ENCODE measurements at places on chromosomes 6 and 20. TPM values are rescaled to one million over a fixed set of nuclear protein-coding genes. Genes with fewer than 3 reads are reported as not detected.

- no peak for DNase-seq
Measured at GRCh38 chr6:74320715-74321114, 624.7 kb downstream of the CD109 start.

GRCh38 chr20:23123886-23124285 lies 37.8 kb upstream of the CD93 start:
- no peak for DNase-seq

DNA sequence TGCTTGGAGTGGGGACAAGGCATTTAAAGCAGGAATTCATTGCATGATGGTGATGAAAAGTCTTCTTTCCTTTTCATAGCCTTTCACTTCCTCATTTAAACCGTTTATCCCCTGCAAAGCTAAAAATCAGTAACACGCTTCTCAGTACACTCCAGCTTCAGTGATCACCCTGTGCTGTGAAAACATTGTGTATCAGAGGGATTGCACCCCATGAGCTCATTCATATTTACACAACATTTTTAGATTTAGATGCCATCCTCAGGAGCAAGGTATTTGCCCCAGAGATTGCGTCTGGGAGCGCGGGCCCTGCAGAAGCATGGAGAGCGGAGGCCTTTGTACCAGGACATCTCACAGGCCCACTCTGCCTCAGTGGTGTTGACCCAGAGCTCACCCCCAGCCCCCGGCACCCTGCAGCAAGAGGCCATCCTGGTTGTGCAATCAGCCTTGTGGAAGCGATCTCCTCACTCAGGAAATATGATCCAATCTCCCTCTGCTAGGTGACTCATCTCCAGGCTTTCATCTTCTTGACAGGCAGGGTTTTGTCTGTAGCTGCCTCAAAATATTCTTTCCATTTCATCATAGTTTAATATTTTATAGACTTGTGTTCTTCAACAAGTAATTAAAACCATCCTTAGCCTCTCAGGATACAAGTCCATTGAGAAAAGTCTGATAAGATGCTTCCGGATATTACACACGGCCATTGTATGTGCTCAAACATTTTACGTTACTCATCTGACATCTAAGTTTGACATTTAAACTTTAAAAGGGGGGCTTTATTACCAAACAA lies 38.9 kb upstream of the THBS2 start:
- peak; percentile 91 for DNase-seq

GRCh38 chr6:144897441-144897921 lies 612.3 kb downstream of the UTRN start:
- DNase-seq: peak; percentile 98

- peak; percentile 30 for DNase-seq
Measured at GRCh38 chr6:146305092-146305491, 238.5 kb upstream of the RAB32 start.

DNA sequence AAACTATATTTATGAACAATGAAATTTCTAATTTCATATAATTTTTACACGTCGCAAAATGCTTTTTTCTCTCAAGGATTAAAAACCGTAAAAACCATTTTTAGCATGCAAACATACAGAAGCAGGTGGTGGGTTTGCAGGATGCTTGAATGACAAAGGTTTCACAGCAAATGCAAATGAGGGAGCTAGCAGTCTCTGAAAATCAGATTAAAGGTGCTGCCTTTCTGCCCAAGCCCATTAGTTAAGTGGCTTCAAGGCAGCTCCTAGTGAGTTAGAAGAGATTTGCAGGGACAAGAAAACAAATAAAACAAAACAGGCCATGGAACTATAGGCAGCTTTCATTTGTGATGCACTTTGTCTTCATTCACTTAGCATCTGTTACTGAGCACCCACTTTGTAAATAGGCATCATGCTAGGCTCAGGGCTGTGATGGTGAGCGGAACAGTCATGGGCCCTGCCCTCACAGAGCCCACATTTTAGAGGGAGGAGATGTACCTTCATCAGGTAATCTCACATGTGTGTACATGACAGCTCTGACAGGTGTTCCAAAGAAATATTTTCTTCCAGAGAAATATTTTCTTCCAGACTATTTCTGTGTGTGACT lies 29.5 kb downstream of the NAPB start:
- DNase-seq: no peak

DNA sequence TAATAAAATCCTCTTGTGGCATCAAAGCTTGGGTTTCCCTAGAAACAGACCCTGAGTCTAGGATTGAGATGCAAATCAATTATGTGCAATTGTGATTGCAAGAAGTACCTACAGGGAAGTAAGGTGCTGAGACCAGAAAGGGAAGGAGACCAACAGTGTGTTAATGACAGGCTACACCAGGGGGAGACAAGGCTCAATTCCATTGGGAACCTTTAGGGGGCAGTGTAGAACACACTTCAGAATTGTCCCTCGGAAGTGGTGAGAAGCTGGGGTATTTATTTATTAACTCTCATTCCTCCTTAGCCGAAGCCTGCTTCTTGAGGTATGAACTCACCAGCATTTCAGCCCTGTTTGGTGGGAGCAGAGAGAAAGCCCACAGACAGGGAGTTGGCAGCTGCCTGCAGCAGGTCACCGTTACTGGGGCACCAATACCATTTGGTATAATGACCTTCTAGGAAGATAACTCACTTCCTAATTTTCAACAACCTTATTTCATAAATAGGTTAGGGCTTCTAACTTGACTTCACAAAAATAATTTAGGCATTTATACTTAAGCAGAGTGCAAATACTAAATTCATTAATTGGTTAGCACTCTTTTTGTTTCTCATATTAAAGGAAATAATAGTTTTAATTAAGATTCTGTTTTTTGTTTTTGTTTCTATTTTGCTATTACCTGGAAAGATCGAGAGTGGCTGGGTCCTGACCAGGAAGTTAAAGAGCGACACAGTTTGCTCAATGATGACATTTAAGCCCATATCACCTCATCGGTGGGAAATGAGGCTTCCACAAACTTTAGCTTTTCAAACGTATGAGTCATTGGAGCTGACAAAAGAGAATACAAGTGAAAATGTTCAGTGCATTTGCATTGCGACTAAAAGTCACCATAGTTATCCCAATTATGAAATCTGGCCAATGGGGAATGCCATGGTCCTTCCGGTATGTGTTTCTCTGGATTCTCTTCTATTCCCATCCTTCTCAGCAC lies 94.8 kb downstream of the BTBD3 start:
- peak; percentile 67 for DNase-seq

DNA sequence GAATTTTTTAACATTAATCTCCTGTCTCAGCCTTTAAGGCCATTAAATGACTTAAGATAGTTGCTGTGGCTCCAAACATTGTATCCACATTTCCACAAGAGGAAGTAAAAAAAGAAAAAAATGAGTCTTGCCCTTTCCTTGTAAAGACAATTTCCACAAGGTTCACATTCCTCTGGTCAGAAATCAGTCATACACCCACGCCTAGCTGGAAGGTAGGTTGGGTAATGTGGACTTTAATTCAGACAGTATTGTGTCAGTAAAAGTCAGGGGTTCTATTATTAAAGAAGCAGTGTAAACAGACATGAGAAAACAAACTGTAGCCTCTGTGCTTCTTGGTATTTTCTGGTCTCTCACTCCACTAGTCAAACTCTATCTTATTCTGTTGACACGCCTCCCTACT lies 682.0 kb downstream of the GRIK2 start:
- no peak for DNase-seq

DNA sequence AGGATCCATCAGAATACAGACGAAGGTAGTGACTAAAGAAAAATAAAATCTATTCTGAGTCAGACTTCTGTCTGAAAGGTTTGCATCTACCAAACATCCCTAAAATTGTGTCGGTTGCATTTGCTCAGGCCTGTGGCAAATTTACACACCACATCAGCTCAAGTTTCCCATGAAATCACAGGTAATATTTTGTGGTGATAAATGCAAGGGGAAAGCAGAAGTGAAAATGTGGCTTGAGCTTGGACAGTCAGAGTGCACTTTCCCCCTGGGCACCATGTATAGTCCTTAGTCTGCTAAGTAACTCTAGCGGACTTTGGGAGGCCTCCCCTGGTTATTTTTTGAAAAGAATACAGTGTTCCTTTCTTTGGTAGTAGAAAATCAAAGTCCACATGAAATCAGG lies 159.1 kb downstream of the PKHD1 start:
- no peak for DNase-seq

DNA sequence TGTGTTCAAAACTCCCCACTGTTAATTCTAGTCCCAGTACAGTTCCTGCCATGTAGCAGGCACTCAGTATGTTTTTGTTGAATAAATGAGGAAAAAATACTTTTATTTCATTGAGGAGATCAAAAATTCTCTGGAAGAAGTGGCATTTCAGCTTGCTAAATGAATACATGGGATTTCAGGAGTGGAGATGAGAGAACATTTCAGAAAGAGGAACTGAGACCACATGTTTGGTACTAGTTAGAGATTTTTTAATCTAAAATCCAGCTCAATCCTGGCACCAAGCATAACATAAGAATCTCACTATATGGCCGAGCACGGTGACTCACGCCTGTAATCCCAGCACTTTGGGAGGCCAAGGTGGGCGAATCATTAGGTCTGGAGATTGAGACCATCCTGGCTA lies 75.4 kb downstream of the BTBD9 start:
- DNase-seq: no peak

DNA sequence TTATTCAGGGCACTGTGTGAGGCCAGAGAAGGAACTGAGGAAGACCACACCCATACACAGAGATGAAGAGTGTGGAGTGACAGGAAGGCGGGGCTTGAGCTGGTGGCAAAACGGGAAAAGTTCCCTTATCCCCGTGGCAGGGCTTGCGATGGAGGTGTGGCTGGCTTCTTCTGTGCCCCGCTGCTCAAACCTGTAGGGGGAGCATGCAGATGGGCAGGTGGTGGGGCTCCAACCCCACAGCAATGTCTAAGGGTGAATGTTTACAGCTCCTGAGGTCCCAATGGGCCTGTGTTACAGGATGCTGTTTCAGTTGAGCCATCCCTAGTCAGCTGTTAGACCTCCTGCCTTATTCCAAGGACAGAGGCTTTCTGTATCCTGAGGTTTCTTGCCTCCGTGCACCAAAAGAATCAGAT lies 105.9 kb downstream of the LY86 start:
- DNase-seq: no peak

- peak; percentile 84 for DNase-seq
Measured at GRCh38 chr20:8837396-8837795, 231.5 kb upstream of the PLCB4 start.

DNA sequence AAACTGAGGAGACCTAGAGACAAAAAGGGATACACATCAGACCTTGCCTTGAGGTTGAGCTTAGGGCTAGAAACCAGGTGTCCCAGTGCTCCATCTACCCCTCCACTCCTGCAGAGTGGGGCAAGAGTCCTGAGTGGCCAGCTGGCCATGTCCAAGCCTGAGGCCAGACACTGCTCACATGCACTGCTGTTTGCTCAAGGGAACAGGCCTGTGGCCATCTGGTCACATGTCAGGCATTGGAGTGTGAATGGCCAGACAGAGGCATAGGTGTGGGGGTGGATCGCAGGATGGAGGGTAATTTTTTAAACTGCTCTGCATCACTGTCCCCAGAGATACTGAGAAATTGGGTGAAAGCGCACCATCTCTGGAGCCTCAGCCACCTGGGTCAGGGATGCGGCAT lies 30.5 kb downstream of the MAFB start:
- no peak for DNase-seq

DNA sequence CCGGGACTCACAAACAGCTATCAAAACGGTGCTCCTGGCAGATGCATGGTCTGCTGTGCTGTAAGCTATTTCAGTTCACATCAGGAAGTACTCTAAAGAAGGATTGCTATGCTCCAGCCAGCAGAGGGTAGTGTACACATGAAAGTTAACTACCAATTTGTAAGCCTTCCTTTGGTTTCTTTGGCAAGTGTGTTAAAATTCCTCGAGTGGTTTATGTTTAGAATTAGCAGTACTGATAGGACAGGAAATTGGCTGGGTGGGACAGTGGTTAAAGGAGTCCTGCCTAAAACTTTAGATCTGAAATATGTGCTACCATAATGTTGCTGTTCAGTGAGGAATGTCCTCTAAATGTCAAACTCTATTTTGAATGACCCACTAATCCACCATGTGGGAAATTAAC lies 47.4 kb downstream of the TRMT11 start:
- DNase-seq: peak; percentile 74

- DNase-seq: no peak
Measured at GRCh38 chr20:53826597-53827291, 233.1 kb upstream of the ZNF217 start.

The TREML1 gene
- not detected for total RNA-seq

The CYP24A1 gene
- total RNA-seq: 0.03 TPM

The TFAP2C gene
- total RNA-seq: 11.7 TPM

The PAK5 gene
- total RNA-seq: not detected

The MYO6 gene
- 6.4 TPM for total RNA-seq

The BPIFB1 gene
- total RNA-seq: not detected

The FOXA2 gene
- total RNA-seq: 4.2 TPM

The SLC17A2 gene
- not detected for total RNA-seq

The DPPA5 gene
- not detected for total RNA-seq

Data from HT1080 (cell line).